Uterine smooth muscle cell (primary cell): ENCODE measurements at places on chromosomes 5 and 9. TPM values are rescaled to one million over a fixed set of nuclear protein-coding genes. Genes with fewer than 3 reads are reported as not detected.

The LYSMD3 gene
- total RNA-seq, result 24.6 and 31.5 TPM in 2 replicates

The C9orf50 gene
- total RNA-seq, result 0.12 TPM in 1 of 2 replicates, not detected in the other

The AFAP1L1 gene
- 7.5 and 8.3 TPM in 2 replicates for total RNA-seq

The GLIPR2 gene
- total RNA-seq, result 70.2 and 83.1 TPM in 2 replicates

The MELK gene
- total RNA-seq, result 17.2 and 64.6 TPM in 2 replicates

The CERCAM gene
- 57.0 and 125 TPM in 2 replicates for total RNA-seq

The PPP2CA gene
- total RNA-seq, result 117 and 223 TPM in 2 replicates
